ENCODE measurements at places on chromosomes 4 and X. TPM values are rescaled to one million over a fixed set of nuclear protein-coding genes. Genes with fewer than 3 reads are reported as not detected.

Gene ZFP42
- total RNA-seq, result not detected

Gene CXCL6
- total RNA-seq, result not detected

Gene UTP14A
- 10.1 TPM for total RNA-seq

Gene BMPR1B
- total RNA-seq, result not detected

Gene GTPBP6
- total RNA-seq, result 62.5 TPM

Gene BEND2
- not detected for total RNA-seq

Gene MID1
- not detected for total RNA-seq

Gene CXCL13
- not detected for total RNA-seq

Gene NPY2R
- not detected for total RNA-seq

Measured in CD8-positive, alpha-beta T cell (primary cell).